ENCODE measurements at places on chromosomes 12 and 14.

- DNase-seq = peak; percentile 29
Observed at GRCh38 chr14:92922883-92923743, at the start of gene CHGA. Gene CHGA (plus strand): TSS chr14:92923150. CDS start chr14:92923360, 210 bp downstream.

DNA sequence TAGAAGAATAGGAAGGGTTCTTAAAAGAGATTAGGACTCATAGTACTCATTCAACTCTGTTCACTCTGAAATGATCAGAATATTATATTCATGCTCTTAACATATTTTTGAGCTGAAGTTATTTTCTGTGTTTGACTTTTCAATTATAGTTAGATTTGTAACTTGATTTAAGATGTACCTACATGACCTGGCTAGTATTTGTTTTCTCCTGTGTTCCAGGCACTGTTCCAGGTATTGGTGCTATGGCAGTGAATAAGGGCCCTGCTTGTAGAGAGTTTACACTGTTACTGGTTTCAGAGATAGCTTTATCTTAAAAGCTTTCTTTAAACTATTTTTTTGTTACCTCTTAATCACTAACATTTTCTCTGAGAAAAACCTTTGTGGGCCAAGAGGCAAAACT is 19.1 kb upstream of the SLC17A8 start:
- no peak for DNase-seq

GRCh38 chr12:66050610-66051009 is 79.9 kb downstream of the LLPH start:
- no peak for DNase-seq

- no peak for DNase-seq
Observed at GRCh38 chr12:2335513-2335912, 282.7 kb downstream of the CACNA1C start.

- no peak for DNase-seq
Observed at GRCh38 chr14:52862632-52863333, 71.4 kb upstream of the GNPNAT1 start.

GRCh38 chr14:64502456-64502855 is 1.2 kb downstream of the ZBTB25 start:
- DNase-seq = peak; percentile 9

DNA sequence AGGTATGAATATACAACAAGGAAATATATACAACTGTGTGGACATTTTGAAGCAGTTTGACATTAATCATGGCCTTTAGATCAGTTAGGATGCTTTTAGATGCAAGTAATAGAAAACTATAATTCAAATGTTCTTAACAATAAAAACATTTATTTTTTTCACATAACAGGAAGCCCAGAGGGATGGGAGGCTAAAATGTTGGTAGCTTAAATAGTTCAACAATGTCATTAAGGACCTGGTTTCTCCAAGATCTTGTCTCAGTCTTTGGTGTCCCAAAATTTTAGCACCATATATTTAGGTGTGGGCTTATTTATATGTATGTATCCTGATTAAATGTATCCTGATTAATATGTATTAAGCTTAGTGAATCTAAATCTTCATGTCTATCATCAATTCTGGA is 292.4 kb downstream of the NUAK1 start:
- DNase-seq = no peak

DNA sequence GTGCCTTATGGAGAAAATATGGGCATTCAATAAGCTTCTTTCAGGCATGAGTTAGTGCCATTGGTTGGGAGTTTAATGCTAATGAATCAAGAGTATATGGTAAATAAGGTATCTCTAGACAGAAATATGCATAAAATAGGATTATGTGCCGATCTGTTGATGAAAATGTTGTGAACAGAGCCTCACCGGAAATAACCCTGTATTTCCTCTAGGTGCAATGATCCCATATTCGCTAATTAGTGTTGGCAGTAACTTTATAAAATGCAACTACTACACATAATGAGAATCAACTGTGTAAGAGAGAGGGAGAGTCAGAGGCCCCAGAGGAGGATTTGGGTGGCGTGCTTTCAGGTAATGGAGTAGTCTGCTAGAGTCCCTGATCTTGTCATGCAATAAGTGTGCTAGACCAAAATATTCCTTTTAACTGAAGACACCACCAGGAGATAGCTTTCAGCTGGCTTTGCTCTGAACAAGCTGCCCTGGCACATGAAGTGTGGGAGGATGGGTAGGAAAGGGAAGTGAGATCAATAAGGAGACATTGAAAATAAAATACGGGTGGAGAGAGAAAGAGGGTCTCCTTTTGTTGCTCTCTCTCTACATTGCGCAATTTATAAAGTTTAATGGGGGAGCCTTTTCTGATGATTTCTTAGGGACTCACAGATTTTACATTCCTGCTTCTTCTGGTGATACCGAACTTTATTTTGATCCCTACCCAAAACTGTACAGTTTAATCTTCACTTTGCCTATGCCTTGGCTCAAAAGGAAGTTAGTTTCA is 68.6 kb upstream of the PLXNC1 start:
- DNase-seq = no peak

- DNase-seq = peak; percentile 71
Observed at GRCh38 chr12:107884769-107885694, 110.5 kb downstream of the ASCL4 start.

- no peak for DNase-seq
Observed at GRCh38 chr14:20419419-20419818, 6.1 kb upstream of the TEP1 start.

GRCh38 chr14:90871605-90872233 is 55.5 kb upstream of the TTC7B start:
- peak; percentile 28 for DNase-seq

- DNase-seq = no peak
Observed at GRCh38 chr12:11705010-11705409, 55.5 kb downstream of the ETV6 start.

GRCh38 chr12:92639017-92639416 is 63.8 kb upstream of the PLEKHG7 start:
- no peak for DNase-seq
